COLO829 (cell line): ENCODE measurements at places on chromosomes 13 and 19.

DNA sequence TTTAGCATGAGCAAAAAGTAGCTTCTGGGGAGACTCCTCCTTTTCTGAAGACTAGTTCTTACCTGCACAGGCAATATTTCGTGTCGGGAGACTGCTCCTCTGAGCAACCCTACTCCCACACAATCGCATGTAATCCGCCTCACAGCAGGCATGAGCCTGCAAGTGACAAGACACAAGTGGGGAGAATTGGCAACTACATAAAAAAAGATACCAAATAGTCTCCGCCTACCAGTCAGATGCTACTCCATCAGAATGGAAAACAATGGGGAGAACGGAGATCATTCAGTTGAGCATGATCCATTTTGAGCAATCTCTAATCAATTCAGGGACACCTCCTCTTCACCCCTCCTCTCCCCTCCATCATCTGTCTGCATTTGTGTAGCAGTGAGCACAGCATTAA is 321.0 kb downstream of the COG6 start:
- DNase-seq, result no peak

DNA sequence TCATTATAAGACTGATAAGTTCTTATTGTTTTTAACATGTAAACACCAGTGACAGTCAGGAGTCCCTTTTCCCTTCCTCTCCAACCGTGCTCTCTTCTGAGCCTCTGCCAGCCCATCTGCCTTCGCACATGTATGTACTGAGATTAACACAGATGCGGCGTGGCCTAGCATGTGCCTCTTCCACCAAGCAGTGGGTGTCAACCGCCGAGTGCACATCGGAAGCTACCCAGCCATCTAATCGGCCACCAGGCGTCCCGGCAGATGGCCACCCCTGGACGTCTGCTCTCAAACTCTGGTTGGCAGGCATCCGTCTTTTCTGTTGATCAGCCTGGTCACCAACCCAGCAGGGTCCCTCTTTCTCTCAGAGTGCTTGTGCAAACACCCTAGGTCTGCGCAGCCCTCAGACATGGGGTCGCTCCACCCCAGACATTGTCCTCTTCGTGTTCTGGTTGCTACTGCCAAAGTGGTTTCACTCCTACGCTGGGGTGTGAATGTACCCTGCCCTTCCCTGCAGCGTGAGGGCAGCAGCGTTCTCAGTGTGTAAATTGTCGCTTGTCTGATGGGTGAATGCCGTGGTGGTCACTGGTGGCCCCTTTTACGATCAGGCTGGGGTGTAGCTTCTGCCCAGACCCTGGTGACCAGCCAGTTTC is 57.7 kb upstream of the LDLR start:
- DNase-seq, result no peak

DNA sequence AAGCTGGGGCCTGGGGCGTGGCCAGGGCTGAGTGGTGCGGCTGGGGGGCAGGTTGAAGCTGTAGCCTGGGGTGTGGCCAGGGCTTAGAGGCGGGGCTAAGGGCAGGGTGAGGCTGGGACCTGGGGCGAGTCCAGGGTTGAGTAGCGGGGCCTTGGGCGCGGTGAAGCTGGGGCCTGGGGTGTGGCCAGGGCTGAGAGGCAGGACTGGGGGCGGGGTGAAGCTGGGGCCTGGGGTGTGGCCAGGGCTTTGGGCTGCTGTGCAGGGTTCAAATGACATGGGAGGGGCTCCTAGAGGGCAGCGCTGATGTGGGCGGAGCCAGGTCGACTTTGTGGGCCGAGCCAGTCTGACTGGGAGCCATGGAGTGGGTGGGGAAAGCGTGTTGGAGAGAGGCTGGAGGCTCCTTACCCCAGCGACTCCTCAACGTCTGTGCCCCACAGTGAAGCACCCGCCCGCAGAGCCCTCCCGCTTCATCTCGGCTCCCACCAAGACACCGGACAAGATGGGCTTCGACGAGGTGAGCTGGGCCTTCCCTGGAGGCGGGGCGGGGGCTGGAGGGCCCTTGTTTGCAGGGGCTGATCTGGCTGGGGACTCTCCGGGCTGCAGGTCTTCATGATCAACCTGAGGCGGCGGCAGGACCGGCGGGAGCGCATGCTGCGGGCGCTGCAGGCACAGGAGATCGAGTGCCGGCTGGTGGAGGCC is 21.5 kb downstream of the COLGALT1 start:
- DNase-seq, result no peak

GRCh38 chr13:85640727-85641126 is 158.5 kb downstream of the SLITRK6 start:
- no peak for DNase-seq

DNA sequence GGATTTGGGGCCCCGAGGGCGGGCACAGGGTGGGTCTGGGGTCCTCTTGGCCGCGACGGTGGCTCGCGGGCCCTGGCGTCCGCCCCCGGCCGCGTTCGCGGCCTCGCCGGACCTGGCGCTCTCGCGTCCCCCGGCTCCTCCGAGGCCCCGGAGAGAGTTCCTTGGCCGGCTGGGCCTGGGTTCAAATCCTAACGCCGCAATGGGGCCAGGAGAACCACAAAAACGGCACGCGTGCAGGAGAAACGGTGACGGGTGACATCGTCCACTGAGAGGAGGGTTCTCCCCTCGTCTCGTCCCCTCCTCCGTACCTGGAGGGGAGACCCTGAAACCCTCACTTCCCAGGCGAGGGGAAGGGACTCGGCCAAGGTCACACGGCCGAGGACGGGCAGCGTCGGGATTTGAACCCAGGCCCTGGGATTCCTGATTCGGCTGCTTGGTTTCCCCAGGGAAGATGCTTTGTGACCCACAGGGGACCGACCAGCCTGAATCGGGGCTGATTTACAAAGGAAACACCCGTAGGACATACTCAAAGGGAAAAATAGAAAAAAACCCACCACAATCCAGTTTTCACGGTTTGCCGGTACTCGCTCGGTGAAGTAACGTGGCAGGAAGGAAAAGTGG is 624 bp downstream of the SAFB start:
- DNase-seq, result no peak

DNA sequence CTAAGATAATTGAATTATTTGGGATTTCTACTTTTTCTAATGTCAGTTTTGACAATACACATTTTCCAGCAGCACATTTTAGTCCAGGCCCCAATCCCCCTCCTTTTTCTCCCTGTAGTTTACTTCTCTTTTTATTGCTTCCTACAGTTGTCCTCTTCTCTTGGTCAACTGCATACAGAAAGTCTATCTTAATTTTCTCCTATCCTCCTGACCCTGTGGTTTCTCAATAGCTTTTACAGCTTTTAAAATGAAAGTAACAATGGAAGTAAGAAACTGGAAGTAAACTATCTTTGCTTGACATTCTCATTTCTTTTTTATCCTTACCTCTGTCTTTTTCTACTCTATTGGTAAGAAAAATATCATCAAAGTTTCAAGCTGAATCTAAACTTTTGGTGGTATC is 106.5 kb upstream of the OXGR1 start:
- DNase-seq, result no peak

DNA sequence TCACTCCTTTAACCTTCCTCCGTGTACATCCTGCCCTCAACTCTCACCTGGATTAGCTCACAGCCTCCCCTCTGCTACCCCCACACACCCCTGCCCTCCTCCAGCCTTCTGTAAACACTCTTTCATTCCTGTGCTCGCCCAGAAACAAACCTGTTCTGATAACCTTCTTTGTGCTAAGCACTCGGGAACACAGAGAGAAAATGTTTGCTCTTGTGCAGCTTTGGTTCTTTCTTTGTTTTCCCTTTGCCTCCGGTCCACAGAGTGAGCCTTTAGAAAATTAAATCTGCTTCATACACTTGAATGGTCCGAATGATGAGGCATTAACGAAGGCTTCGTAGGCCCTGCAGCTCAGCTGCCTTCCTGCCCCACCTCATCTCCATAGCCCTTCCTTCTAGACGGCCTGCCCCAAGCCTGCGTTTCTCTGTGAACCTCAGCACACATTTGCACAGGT is 6.6 kb upstream of the ZDHHC20 start:
- DNase-seq, result no peak

- DNase-seq, result no peak
Observed at GRCh38 chr19:19352823-19353222, 32.2 kb downstream of the MAU2 start.

DNA sequence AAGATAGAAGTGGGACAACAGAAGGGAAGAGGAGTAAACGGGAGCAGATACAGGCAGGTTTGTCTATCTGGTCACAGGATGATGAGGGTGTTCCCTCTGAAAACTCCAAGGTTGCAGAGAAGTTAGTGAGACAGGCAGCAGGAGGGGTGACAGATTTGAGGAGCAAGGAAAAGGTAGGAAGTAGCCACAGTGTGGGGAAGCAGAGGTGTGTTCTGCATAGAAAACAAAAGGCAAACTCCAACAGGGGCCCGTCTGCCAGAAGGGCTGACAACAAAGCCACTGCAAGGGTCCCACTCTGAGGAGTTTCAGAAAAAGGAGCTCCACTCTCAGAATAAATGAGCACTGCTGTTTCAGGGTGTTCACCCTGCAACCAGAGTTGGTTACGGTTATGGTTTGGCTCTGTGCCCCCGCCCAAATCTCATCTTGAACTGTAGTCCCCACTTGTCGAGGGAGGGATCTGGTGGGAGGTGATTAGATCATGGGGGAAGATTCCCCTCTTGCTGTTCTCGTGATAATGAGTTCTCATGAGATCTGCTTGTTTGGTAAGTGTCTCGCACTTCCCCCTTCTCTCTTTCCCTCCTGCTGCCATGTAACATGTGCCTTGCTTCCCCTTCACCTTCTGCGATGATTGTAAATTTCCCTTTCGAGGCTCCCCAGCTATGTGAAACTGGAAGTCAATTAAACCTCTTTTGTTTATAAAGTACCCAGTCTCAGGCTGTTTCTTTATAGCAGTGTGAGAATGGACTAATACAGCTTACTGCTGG is 32.1 kb downstream of the SMAD9 start:
- DNase-seq, result no peak

GRCh38 chr13:112443995-112444311 is 67.8 kb downstream of the SPACA7 start:
- peak; percentile 70 for DNase-seq

- DNase-seq, result no peak
Observed at GRCh38 chr19:18062028-18062427, 24.7 kb downstream of the IL12RB1 start.

- DNase-seq, result no peak
Observed at GRCh38 chr19:49690656-49691242, at the start of gene CPT1C. Gene CPT1C (plus strand): TSS chr19:49691116. CDS start chr19:49692253, 1,137 bp downstream.

DNA sequence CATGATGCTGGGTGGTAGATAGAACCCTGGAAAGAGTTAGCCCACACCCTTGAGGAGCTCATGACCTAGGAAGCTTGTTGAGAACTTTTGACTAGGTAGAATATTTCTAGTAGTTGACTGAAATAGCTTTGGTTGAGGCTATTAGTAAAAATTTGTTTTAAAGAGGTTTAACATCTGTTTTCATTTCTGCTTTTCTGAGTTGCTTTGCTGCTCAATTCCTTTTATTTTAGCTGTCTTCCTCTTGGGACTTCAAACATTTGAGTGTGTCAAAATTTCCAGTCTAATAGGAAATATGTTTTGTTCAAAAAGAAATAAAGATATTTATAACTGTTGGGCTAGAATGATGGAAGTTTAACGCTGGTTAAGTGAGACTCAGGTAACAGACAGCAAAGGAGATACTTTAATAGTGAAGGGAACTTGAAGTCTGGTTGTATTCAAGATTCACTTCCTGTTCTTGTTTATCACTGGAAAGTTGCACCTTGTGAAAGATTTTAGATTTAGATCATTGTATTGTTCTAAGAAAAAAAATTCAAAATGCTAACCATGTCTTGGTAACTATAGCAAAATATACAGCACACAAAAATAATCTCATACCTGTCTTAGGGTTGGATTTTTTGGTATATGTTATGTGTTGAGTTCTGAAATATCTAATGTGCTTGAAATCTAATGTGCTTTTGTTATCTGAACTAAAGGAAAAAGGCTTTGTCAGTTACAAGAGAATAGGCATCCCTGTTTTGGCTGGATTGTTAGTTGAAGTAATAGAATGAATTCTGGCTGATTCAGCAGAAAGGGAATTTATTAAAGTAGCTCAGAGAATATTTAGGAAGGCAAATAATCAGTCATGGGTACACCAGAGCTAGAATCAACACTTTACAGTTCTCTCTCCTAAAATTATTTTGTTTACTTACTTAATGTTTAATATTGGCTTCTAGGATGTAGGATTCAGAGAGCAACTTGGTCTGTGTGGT is 24.4 kb upstream of the GPR18 start:
- no peak for DNase-seq

- DNase-seq, result no peak
Observed at GRCh38 chr13:51793570-51794271, 10.2 kb downstream of the DHRS12 start.

GRCh38 chr13:83731113-83731512 is 151.2 kb downstream of the SLITRK1 start:
- no peak for DNase-seq
